ENCODE measurements at places on chromosomes 5 and 9.

- no peak for DNase-seq
Measured at GRCh38 chr9:21804331-21804730, 1.9 kb downstream of the MTAP start.

GRCh38 chr5:37208883-37209797 lies 40.0 kb downstream of the CPLANE1 start:
- DNase-seq: no peak

DNA sequence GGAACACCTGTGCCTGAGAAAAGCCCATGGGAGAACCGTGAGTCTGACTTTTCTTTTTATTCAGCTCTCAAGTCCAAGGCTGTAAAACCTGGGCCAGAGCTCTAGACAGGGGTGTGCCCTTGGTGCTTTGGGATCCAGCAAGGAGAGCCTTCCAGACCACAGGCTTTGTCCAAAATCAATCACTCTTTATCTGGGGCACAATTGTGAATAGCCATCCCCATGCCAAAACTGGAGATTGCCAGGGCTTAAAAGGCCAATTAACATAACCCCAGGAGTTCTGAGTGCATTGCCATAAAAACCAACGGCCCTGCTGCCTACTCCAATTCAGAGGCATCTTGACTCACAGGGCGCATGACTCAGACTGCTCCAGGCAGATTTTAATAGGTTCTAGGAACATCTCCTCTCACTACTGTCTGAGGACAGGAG lies 391.8 kb downstream of the ARHGEF28 start:
- no peak for DNase-seq

- DNase-seq: peak; percentile 86
Measured at GRCh38 chr9:110065532-110065931, 142.4 kb downstream of the C9orf152 start.

DNA sequence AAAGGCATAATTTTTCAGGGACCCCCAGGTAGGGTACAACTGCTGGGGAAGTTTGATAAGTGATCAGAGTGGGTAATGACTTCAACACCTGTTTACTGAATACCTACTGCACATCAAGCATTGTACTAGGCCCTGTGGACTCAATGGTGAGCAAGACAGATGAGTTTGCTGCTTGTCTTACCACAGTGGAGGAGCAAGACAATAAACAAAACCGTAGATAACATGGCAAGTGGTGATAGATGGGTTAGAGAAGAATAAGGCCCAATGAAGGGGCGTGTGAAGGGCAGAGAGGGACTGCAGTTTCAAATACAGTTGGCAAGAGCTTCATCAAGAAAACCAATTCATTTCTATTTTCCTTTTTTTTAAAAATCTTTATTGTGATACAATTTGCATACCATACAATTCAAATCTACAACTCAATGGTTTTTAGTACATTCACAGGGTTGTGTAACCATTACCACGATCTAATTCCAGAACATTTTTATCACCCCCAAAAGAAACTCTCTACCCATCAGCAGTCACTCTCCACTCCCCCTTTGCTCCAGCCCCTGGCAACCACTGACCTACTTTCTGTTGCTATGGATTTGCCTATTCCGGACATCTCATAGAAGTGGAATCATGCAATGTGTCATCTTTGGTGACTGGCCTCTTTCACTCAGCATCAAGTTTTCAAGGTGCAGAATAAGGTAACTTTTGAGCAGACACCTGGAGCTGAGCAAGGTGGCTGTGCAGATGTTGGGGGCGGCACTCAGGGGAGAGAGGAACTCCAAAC lies 31.9 kb upstream of the HAND1 start:
- DNase-seq: no peak

- no peak for DNase-seq
Measured at GRCh38 chr9:122904466-122904822, 715 bp downstream of the RC3H2 start.

- no peak for DNase-seq
Measured at GRCh38 chr5:135921388-135921787, 25.7 kb upstream of the IL9 start.

DNA sequence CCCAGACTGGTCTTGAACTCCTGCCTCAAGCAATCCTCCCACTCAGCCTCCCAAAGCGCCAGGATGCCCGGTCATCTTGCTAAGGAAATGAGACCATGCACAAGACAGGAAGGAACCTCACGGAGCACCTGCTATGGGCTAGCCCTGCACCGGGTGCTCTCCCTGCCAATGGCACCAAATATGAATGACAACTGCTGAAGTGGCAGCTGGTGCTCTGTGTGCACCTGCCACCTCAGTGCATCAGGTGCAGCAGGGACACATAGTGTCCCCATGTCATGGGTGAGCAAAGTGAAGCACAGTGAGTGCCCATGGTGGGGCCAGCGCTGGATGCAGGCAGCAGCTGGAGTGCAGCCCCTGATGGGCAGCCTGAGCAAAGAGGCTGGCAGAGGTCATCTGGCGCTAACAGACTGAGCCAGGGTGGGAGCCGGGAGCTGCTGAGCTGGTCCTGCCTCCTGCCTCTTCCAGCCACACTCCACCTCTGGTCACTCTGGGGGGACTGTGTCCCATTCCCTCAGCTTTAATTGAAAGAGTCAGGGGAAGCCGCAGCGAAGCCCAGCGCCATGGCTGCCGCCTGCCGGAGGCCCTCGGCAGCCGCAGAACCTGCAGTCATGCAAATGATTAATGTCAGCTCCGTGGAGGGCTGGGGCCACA lies 46.4 kb downstream of the BARX1 start:
- DNase-seq: no peak

DNA sequence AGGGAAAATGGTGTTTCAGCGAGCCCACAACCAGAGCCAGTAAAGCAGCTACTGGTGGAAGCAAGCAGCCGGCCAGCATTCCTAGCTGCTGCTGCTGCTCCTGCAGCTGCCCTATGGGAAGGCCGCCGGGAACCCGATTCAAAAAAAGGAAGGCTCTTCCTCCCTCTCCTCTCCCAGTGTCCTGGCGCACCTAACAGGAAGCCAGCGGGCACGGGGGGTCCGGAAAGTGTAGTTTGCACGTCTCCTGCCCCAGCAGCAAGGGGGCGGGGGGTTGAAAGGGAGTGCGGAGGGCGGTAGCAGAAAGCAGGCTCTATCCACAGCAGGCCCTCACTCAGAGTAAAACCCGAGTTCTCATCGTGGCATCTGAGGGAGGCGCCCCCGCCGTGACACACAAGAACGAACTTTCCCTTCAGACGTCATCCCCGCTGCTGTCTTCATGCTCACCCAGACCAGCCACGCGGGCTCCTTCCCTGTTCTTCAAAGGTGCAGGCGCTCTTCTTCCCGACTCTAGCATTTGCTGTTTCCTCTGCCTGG lies 16.5 kb downstream of the GRXCR2 start:
- DNase-seq: no peak

GRCh38 chr5:96823900-96824380 lies 16.2 kb upstream of the ERAP1 start:
- DNase-seq: no peak

DNA sequence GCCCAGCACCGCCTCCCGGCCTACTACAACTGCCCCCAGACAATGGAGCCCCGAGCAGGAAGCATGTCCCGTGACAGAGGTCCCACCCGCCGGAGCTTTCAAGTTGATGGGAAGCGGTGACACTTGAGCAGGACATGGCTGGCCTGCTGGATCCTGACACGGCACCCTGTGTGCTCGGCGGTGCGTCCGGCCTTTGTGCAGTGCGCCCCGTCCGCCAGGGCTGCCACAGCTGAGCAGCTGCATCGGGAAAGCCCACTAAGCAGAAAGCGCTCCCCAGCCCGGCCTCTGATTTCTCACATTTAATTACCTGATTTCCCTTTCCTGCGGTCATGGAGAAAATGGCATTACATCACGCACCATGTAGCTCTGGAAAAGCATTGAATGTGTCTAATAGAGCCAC lies 611.9 kb downstream of the IRX1 start:
- DNase-seq: no peak

DNA sequence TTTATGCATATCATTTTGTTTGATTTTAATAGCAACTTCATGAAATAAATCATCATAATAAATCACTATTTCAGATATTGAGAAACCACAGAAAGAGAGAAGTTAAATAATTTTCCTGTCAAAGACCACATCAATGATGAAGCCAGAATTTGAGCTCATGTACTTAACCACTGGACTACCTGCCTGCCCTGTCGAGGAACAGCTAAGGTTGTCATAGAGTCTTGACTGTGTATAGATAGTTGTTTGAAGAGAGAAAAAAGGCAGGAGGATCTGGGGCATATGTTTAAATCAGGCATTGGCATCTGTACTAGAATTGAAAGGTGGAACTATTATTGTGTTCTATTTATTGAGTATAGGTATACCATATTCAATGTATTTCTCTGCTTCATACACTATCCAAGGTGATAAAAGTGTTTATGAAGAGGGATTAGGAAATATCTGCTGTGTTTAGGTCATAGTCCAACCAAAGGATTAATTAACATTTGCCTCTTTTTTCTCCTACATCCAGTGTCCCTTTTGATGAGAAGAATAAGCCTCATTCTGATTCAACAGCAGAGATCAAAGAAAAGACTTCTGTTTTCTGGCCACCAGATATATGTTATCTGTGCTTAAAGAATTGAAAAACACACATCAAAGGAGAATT lies 37.3 kb upstream of the CDKN2B start:
- no peak for DNase-seq

DNA sequence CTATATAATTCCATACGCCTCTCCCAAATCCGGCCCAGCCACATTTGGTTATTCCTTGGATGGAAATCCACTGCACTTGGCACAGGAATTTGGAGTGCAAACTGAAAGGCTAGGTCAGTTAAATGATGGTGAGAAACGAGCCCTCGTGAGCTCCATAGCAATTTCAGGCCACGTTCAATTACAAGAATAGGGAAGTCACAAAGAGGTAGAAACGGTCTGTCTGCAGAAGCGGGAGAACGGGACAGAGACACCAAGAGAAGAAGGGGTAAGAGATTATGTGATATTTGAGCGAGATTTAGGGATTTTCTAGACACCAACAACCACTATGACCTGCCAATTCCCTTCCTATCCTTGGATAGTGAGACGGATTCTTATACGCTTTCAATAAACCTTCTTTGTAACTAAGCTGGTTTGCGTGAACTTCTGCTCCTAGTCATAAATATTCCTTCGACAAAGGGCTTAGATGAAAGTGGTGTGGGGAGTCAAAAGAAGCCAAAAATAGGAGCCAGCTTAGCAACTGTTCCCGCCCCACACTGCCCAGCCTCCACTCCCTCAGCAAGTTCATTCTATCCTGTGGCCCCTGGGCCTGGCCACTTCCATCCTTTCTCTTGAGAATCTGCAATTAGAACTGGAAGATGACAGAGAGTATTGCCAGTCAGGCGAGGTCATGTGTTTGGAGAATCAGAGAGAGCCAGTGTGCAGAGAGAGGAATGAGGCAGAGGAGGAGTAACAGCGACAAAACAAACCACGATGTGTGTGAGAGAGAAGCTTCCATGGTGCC lies 118.4 kb downstream of the ZNF608 start:
- DNase-seq: no peak

GRCh38 chr9:101639785-101640665 lies 45.3 kb upstream of the PPP3R2 start:
- no peak for DNase-seq

- no peak for DNase-seq
Measured at GRCh38 chr9:477193-477592, 262.5 kb downstream of the DOCK8 start.

DNA sequence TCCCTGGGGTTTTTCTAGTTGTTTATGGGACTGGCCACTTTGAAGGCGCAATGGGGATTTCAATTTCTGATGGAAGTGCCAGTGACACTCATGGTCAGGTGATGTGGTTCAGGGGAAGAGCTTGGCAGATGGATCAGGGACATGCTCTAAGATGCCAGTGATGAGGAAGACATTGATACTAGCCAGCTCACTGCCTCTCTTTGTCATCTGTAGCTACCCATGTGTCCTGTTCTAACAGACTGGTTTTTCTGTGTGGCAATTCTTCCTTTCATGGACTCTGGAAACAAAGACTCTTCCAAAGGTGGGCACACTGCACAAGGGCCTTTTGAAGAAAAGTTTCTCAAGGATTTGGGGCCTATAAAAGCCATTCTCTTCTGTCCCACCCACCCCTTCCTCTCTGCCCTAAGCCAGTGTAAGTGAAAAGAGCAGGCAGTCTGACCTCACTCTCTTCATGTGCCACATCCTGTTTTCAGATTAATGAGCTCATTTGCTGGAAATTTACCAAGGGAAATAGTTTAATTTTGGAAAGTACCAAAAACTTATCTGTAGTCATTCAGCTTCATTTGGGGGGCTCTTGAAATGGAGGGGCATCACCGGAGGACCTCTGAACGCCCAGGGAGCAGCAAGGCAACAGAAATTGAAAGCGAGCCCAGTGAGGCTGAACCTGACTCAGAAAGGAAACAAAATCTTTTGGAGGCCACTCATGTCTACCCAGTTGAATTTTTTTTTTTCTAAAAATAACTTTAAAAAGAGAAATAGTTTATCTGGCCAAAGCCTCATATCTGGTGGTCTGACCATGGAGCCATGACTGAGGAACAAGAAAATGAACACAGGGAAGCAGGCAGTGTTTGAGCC lies 4.9 kb upstream of the TRAF1 start:
- DNase-seq: no peak

DNA sequence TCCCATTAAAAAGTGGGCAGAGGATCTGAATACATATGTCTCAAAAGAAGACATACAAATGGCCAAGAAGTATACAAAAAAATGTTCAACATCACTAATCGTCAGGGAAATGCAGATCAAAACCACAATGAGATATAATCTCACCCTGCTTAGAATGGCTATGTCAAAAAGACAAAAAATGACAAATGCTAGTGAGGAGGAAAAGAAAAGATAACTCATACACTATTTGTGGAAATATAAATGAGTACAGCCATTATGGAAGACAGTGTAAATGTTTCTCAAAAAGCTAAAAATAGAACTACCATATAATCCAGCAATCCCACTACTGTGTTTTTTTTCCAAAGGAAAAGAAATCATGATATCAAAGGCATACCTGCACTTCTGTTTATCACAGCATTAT lies 450.7 kb downstream of the EFNA5 start:
- no peak for DNase-seq

GRCh38 chr9:92616199-92616641 lies 53.7 kb downstream of the IPPK start:
- DNase-seq: no peak

DNA sequence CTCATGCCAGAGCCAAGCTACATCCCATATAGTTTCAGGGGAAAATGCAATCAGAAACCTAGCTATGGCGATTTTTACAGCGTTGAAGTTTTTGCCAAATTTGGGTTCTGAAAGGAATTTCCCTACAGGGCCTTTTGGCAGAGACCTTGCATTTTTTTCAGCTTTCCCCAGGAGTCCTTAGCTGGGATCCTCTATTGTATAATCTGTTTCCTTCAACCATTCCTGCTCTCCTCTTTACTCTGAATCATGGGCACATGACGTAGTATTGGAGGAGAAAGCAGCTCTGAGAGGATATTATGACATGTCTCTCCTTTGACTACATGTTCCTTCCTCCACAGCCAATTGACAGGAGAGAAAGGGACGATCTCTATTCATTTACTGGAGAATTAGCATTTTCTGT lies 118.5 kb upstream of the ERCC6L2 start:
- DNase-seq: no peak

Measured in SIG-M5 (cell line).